ENCODE measurements at places on chromosomes 5 and 9. TPM values are rescaled to one million over a fixed set of nuclear protein-coding genes. Genes with fewer than 3 reads are reported as not detected.
A peak's percentile ranks its signal among the peaks of the same experiment; 100 is the strongest.

The SLC2A6 gene
- 5.0 TPM for total RNA-seq

The LRRC70 gene
- total RNA-seq: 1.5 TPM

The PIP5K1B gene
- total RNA-seq: 5.0 TPM

The ARL15 gene
- 14.9 TPM for total RNA-seq

The OR1J2 gene
- total RNA-seq: not detected

The NUTM2F gene
- not detected for total RNA-seq

DNA sequence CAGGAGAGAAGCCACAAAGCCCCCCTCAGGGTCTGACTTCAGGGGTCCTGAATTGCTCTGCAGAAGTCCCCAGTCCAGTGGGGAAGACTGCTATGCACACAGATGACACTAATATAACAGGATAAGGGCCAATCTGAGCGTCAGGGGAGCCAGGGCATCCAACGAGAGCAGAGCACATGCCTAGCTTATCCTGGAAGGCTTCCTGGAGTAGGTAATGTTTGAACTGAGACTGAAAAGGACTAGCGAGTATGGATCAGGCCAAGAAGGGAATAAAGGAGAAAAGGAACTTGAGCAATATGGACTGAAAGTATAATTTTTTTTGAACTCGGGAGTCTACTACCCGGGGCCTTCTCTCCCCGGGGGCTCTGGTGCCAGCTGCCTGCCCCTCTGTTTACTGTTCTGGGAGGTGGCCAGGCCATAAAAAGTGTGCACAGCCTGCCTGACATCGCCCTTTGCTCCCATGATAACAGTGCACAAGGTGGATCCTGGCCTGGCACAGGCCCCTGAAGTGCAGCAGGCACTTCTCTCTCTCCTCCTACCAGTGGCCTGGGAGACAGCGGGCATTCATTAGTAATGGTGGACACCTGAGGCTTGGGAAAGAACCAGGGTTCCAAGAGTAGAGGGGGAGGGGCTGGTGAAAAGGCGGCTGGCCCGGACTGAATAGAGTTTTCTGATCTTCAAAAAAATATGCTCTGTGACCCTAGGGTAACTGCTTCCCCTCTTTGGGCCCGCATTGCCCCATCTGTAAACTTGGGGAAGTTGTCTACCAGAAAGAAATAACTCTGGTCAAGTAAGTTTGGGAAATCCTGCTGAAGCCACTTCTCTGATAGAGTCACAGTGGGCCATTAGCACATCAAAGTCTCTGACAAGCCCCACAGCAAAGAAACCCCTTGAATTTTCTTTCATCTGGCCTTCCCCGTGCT, 4.6 kb upstream of the SLC6A7 start:
- no peak for DNase-seq

DNA sequence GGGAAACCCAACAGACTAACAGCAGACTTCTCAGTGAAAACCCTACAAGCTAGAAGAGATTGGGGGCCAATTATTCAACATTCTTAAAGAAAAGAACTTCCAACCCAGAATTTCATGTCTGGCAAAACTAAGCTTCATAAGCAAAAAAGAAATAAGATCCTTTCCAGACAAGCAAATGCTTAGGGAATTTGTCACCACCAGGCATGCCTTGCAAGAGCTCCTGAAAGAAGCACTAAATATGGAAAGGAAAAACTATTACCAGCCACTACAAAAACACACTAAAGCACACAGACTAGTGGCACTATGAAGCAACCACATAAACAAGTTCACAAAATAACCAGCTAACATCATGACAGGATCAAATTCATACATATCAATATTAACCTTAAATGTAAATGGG, 131.1 kb downstream of the OR2K2 start:
- DNase-seq: no peak

DNA sequence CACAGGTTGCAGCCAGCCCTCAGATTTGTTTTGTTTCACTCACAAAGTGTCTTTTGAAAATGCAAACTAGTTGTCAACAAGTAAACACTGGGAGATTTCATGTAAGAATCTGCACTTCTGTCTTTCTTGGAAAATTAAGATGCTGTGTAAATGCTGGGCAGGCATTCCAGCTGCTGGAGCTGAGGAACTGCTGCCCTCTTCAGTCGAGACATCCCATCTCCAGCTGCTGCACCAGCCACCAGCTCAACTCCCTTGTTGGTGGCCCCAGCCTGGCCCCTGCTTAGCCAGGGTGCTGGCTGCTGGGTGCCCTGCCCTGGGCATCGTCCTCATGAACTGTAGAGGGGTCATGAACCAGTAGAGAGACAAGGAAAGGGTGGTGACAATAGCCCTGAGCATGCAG, 33.1 kb upstream of the AFAP1L1 start:
- DNase-seq: no peak

GRCh38 chr9:127049581-127049980, 72.9 kb downstream of the ANGPTL2 start:
- DNase-seq: no peak

DNA sequence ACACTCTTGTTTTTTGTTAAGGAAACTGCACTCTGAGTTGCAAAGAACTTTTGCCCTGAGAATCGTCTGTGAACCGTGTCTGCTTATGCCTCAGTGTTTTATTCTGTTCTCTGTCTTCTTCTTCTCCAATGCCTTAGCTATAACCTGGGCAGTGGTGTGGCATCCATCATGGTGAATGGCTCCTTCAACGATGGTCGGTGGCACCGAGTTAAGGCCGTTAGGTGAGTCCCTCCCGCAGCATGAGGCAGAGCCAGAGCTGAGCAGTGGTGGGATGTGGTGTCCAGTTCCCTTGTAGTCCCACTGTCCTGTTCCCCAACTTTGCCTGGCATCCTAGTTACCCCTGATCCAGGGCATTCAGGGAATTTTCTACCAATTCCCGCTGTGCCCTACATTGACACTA, 98.3 kb downstream of the LIFR start:
- DNase-seq: no peak

DNA sequence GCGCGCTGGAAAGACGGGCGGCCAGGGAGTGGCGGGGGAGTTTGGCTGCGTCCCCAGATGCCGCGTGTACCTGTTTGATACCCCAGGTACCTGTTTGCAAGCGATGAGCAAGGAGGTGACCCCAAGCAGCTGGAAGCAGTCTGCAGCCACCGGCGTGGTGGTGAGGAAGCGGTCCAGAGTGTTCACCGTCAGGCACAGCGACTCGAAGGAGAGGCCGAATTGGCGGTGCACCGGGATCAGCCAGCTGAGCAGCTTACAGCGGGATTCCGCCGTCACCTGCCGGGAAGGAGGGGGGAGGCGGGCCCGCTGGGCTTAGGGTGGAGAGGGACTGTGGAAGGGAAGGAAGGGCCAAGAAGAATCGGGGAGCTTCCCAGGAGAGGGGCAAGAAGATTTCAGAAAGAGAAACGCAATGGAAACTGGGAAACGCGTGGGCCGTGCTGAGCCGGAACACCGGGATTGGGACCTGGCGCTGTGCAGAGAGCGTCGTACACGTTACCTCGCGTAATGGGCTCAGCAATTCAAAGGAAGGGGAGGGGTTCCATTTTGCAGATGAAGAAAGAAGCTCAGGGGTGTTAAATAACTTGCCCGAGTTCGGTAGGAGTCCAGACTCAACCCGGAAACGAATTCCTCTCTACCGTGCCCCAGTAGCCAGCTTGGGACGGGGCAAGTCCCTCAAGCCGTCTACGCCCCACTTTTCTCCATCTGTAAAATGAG, 980 bp downstream of the CCNO start:
- DNase-seq: no peak

DNA sequence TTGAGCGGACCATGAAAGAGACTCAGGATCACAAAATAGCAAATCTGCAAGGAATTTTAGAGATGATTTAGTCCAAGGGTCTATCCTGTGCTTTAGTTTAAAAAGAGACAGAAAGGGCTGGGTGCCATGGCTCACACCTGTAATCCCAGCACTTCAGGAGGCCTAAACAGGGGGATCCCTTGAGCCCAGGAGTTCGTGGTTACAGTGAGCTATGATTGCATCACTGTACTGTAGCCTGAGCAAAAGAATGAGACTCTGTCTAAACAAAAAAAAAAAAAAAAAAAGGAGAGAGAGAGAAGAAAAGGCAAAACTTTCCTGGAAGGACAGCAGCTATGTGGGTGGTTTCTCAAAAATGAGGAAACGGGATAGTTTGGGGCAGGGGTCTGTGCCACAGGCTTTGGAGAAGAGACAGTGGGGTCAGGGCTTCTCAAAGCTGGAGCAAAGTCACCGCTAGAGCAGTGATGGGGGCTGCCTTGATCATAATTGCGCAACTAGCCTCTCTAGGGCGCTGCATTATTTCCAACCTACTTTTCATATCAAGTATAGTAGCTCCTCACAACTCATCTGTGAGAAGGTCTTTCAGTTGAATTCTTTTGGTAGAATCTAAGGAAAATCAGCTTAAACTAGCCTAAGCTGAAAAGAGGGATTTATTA, 8.5 kb upstream of the ANKH start:
- peak; percentile 30 for DNase-seq

GRCh38 chr5:57939771-57940170, 457.2 kb upstream of the ACTBL2 start:
- no peak for DNase-seq

- peak; percentile 76 for DNase-seq
Observed at GRCh38 chr5:59810041-59810440, 83.5 kb downstream of the PDE4D start.

DNA sequence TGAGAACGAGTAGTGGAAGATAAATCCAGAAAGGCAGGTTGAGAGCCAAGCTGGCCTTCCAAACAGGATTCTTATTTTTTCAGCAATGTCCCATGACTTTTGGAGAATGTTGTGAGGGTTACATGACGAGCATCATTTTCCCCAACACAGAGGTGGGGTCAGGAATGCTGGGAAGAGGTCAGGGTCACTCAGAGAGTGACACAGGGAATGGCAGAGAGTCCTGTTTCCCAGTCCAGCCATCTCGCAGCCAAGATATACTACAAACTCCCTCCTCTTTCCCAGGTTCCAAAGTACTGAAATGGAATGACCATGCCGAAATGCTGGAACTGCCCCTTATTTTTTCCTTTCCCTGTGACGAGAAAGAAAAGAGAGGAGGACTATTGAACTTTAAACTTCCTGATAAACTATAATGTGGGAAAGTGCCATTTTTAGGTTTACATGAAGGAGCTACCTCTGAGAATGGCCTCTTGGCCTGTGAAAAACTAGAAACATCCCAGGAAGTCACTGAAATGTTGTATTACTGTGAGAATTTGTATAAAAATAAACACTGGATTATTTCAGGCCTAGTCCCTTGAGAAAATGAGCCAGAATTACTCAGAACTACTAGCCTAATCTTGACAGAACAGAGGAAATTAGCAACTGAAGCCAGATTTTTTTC, 420.4 kb downstream of the CETN3 start:
- no peak for DNase-seq

DNA sequence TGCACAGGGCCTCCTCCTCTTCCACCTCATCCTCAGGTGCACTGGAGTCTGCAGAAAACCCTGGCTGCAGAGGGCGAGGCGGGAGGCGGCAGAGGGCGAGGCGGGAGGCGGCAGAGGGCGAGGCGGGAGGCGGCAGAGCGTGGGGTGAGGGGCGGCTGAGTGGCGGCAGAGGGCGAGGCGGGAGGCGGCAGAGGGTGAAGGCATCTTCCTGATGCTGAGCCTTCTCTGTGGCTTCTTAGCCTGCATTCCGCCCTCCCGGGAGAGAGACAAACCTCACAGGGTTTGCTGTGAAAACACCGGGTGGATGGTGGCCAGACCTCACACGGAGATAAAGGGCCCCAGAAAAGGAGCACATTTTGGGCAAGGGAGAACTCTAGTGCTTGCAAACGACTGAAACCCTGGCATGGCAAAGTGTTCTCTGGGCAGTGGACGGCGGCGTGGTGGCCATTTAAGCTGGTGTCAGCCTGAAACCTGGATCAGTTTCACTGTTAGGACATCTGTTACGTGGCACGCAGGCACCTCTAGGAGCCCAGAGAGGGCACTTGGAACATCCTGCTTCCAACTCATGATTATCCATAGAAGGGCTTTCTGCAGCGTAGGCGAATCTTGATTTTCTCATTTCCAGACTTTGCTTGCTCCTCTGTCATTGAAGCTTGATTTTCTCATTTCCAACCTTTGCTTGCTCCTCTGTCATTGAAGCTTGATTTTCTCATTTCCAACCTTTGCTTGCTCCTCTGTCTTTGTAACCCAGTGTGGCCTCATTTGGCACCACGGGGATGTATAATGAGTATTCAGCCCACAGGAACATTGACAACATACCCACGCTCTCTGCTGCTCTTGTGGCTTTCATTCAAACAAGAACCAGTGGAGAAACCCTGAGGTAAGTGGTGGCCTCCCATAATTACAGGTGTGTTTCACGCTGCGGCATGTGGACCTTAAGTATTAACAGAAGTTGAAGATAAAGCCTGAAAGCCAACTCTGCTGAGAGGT, 16.3 kb upstream of the PLEKHG4B start:
- DNase-seq: no peak

DNA sequence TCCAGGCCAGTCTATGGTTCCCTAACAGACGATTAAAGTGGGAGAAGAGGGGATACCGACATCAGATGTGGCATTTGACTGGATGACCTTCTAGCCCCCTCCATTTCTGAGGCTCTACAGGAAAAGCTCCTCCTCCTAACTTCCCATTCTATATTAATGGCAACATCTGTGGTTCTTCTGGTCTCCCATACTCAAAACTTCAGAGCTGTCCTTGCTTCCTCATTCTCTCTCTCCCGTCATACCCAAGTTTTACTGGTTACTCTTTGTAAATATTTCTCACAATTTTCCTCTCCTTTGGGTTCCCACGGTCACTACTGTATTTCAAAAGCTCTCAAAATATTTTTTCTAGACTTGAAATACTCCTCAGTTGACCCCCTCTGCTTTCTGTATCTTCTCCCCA, 36.0 kb upstream of the IL7R start:
- DNase-seq: no peak

DNA sequence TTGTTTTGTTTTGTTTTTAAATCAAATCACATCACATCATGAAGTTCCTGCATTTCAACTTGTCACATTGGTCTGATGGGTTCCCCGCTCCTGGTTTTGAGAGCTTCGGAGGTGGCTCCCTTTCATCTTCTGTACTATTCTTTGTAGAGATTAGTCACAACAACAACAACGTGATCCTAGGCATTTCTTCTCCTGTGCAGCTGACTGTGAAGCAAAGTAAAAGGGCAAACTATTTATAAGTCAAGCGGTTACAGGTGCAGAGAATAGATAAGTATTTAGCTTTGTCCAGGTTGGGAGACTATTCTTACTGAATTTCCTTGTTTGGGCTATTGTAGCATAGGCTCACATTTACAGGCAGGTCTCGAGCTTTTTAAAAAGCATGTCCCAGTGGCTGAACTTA, 197.7 kb upstream of the CDKN2B start:
- no peak for DNase-seq
